ENCODE measurements at places on chromosomes 7 and 10. TPM values are rescaled to one million over a fixed set of nuclear protein-coding genes. Genes with fewer than 3 reads are reported as not detected.
A peak's percentile ranks its signal among the peaks of the same experiment; 100 is the strongest.

The FZD1 gene
- 51.6 TPM for polyA plus RNA-seq

The OAT gene
- 82.9 TPM for polyA plus RNA-seq

- no peak for DNase-seq
Observed at GRCh38 chr10:101833466-101833865, 10.1 kb downstream of the KCNIP2 start.

DNA sequence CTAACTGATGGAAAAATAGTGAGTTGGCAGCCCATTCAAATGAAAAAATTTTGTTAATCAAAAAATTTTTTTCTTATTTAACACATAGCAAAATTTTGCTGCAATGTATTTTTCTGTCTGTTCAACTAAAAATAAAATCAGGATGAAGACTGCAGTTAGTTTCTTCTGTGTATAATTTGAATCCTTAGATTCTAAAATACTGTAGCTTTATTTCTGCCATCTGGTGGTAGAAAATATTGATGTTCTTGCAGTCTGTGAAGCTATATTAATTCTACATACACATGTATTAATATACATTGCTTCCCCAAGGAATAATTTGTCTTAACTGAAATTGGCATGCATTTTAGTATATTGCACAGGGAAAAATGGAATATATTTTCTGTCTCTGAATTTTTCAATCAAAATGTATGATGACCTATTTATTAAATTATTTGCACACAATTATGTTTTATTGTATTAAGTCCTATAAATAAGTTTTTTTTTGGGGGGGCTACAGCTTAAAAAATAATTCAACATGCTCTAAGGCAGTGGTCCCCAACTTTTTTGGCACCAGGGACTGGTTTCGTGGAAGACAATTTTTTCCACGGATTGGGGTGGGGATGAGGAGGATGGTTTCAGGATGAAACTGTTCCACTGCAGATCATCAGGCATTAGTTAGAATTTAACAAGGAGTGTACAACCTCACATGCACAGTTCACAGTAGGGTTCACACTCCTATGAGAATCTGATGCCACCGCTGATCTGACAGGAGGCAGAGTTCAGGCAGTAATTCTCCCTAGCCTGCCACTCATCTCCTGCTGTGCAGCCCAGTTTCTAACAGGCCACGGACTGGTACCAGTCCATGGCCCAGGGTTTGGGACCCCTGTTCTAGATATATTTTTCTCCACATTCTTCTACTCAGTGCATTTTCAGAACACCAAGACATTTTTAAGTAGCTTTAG is 119.4 kb downstream of the GNAT3 start:
- DNase-seq: peak; percentile 50

DNA sequence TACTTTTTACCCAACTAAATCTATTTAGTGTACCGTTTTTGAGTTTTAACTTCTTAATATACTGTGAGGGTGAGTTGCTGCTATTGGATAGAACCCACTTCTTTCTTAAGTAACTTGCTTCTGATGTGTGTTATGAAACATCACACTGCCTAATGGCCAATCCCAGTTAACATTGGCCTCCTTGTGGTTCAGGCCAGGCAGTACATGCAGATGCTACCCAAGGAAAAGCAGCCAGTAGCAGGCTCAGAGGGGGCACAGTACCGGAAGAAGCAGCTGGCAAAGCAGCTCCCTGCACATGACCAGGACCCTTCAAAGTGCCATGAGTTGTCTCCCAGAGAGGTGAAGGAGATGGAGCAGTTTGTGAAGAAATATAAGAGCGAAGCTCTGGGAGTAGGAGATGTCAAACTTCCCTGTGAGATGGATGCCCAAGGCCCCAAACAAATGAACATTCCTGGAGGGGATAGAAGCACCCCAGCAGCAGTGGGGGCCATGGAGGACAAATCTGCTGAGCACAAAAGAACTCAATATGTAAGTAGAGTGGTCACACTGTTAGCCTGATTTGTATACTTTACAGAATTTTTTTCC is 39.7 kb downstream of the TES start:
- no peak for DNase-seq

DNA sequence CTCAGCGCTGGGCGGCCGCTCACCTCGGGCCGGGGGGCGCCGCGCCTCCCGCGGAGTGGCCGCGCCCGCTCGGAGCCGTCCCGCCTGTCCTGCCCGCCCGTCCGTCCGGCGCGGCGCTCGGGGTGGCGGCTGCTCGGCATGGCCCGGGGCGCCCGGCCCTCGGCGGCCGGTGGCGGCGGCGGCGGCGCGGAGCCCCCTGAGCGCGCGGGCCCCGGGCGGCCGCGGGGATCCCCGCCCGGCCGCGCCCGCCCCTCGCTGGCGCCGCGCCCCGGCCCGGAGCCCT is 338 bp downstream of the SDK1 start:
- no peak for DNase-seq

DNA sequence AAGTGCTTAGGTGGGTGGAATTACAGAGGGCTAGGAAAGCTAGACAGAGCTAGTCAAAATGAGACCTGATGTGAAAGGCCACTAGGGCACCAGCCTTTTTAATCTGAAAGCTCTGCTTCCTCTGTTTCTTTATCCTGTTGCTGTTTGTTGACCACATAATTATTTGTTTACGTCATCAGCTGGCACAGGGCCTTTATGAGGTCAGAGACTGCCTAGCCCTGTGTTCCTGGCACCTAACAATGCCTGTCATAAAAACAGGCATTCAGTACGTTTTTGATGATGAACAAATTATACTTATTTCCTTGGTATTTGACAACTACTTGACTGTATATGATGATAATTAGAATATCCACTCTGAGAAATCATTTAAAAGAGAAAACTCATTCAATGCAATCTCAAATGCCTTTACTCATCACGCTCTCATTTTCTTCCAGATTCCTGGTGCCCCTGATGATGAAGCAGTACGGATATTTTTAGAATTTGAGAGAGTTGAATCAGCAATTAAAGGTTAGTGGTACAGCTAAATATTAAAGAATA is 26.0 kb downstream of the RBM17 start:
- DNase-seq: no peak

DNA sequence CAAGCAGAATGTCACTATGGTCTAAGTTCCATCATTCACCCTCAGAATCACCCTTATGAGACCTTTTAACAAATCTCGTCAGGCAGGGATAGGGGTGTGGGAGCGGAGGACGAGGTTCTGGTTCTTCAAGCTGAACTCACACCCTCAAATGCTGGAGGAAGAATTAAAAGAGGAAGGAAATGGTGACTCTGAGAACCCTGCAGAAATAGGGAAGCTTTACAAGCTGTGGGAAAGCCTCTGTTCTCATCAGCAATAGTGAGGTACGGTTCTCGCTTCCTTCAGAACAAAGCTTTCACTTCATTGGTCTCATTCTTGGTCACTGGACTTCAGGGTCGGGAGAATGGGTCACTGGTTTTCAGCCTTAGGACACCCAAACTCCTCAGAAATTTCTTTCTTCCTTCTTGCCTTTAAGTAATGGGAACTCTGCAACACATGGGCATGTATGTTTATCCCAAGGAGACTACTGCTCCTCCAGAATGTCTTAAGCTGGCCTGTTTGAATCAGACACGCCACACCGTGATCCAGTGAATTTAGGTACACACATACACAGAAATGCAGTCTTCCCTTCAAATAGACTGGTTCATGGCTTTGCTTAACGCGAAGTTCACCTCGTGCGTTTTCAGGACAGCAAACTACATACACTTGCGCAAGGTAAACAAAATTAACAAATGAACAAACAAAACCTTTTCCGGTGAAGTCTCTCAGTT is 226.0 kb downstream of the SFMBT2 start:
- no peak for DNase-seq

GRCh38 chr7:26197153-26198115 is 3.1 kb downstream of the HNRNPA2B1 start:
- no peak for DNase-seq

DNA sequence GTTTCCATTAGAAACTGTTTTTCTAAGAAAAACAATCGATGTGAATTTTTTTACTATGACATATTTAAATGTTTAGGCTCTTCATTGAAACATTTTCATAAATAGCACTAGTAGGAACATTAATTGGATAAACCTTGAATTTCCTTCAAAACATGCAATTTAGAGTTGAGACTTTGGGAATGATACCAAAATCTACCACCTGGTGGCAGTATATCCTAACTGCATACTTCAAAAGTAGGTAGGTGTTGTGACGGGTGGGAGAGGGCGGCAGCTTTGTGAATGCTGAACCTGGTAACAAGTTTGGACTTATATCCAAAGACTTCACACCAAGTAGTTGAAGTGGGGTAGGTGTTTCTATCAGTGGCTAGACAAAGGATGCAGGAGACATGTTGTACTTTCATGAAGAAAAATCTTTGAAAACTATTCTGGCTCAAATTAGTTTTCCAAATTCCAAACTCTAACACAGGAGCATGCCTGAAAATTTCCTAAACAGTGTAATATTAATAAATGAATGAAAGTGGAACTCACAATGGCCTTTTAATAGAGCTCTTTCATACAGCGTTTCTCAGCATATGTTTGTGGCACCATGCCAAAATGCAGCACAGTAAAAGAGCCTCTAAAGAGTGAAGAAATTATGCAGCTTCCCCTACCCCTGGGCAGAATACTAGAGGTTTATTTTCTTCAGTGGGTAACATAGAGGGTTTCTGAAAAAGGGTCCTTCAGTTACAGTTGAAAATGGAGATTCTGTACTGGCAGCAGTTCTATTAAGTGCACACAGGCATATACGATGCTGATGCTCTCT is 201.0 kb upstream of the TPK1 start:
- DNase-seq: no peak

- no peak for DNase-seq
Observed at GRCh38 chr10:44024356-44025116, 360.4 kb downstream of the CXCL12 start.

DNA sequence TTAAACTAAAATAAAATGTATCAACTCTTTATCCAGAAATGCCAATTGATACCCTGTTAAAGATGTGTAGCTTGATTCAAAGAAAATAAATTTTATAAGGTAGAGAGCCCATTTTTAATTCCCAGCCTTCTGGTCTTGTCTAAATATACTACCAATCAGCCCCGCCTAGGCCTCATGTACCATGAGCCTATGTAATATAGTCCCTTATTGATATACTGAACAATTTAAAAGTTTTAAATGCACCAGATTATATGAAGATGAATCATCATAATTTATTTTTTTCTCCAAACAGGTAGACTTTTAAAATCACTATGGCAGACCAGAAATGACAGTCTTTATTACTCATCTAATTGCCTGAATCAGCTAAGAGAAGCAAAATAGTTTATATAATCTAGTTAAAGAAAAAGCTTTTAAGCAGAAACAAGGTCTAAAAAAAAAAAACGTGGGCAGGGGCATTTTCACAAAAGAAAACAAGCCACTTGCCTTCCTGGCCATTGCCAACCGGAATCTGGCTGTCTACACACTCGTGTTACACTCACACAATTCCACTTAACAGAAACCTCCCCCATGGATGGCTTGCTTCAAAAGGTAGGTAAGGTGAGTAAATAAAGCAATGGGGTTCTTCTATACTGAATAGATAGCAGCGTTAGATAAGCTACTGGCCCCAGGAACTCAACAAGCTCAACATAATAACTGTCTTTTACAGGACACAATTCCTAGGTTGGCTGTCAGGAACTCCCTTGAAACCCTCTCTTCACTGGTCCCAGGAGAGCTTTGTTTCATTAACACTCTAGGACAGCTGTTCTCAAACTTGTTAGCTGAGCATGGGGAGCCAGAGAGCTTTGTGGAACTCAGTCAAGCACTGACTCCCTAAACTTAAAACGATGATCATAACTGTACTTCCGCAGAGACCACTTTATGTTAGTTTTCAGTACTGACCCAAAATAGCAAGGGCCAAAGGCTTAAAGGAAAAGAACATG is 37.2 kb downstream of the RAPGEF5 start:
- DNase-seq: no peak

DNA sequence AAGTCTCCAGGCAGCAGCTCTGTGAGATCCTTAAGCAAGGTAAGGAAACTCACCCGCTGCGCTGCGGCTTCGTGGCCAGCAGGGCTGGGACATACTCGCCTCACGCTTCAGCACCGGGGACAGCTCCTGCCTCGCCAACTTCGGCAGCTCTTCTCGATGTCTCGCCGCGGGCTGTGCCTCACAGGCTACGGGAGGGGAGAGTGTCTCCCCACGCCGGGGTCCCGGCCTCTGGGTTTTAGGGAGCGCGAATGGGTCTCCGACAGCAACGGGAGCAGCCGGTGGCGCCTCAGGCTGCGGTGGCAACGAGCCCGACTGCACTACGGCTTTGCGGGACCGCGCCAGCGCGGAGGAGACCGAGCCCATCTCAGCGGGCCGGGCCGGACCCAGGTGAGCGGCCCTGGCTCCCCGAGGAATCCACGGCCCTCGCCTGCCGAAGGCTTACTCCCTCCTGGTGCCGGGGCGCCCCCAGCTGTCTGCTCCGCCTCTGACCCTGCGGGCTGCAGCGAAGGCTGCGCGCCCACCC is 62.4 kb downstream of the LSM5 start:
- DNase-seq: peak; percentile 87

DNA sequence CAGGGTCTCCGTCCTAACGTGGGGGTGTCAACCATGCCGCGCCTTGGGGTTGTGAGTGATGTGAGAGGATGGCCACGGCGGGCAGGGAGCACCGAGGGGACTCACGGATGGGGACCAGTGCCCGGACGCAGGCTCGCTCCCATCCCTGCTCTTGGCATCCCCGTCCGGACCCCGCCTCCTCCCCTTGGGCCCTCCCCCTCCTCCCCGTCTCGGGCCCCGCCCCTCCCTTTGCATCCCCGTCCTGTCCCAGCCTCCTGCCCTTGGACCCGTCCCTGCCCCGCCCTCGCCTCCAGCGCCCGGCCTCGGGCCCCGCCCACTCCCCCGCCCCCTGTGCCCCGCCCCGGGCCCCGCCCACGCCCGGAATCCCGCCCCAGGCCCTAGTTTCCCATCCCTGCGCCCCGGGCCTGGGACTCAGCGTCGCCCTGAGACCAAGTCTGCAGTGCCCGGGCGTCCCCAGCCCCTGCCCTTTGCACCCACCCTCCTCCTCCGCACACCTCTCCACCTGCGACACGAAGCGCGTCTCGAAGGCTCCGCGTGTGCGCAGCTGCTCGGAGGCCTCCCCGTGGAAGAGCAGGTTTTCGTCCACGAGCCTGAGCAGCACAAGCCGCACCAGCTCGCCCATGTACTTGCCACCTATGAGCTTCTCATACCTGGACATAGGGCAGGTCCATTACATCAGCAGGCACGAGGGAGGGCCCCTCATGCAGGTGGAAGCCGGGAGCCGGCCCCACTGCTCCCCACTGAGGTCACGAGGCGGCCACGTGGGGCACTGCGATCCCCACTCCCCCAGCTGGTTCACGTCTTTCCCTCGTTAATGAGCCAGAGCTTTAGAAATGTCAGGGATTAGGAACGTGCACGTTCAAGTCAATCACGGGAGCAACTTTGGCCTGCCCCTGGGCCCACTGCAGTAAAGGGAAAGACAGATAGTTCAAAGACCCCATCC is 5.1 kb upstream of the MYL7 start:
- DNase-seq: peak; percentile 77

DNA sequence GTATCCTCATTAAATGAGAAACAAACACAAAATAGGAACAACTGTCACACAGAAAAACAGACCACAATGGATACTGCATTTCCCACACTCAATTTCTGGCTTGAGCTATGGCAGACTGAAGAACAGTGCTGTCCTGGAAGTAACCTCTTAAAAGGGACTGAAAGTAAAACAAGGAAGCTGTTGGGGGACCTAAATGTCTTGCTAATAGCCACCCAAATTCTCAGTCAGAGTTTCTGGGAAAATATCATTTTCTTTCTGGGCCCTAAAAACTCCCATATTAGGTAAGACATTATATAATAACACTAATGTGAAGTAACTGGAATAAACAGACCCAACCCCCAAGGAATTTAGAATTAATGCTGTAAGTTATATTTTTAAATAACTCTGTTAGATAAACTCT is 80.9 kb upstream of the TFEC start:
- DNase-seq: no peak
